Fibroblast of pulmonary artery (primary cell): ENCODE measurements at places on chromosomes 11 and 22.
A peak's percentile ranks its signal among the peaks of the same experiment; 100 is the strongest.

GRCh38 chr22:29750559-29751538, 16.0 kb downstream of the ZMAT5 start:
- peak; percentile 62 for DNase-seq

DNA sequence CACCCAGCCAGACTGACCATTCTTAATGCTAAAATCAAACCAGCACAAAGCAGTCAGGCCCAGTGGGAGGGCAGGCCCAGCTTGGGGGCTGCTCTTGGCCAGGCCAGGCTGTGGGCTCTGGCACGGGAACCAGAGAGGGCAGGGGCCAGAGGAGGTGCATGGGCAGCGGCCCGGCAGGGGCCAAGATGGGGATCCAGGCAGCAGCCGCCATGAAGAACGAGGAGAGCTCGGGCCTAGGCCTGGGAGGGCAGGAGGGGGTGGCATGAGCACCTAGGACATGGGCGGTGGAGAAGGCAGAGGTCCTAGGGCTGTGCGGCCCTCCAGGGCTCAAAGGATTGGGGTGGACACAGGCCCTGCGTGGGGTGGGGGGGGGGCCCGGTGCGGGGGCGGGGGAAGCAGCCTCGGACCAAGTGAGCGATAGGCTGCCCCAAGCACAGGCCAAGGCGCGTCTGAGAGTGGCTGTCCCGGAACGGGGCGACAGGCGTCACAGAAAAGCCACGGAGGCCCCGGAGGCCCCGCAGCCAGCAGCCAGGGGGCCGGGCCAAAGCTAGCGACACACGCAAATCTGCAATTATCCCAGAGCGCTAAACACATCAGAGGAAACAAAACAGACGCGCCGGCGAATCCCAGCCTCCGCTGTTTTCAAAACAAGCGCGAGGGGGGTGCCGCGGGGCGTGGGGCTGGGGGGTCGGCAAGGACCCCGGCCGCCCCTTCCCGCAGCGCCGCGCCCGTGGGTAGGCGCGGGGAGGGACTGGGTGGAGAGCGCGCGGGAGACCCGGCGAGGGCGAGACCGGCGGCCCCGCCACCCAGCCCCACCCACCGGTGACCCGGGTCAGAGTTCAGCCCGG, 8.3 kb downstream of the PLXNB2 start:
- no peak for DNase-seq

GRCh38 chr11:62402226-62402959, 16.4 kb upstream of the SCGB1A1 start:
- no peak for DNase-seq

DNA sequence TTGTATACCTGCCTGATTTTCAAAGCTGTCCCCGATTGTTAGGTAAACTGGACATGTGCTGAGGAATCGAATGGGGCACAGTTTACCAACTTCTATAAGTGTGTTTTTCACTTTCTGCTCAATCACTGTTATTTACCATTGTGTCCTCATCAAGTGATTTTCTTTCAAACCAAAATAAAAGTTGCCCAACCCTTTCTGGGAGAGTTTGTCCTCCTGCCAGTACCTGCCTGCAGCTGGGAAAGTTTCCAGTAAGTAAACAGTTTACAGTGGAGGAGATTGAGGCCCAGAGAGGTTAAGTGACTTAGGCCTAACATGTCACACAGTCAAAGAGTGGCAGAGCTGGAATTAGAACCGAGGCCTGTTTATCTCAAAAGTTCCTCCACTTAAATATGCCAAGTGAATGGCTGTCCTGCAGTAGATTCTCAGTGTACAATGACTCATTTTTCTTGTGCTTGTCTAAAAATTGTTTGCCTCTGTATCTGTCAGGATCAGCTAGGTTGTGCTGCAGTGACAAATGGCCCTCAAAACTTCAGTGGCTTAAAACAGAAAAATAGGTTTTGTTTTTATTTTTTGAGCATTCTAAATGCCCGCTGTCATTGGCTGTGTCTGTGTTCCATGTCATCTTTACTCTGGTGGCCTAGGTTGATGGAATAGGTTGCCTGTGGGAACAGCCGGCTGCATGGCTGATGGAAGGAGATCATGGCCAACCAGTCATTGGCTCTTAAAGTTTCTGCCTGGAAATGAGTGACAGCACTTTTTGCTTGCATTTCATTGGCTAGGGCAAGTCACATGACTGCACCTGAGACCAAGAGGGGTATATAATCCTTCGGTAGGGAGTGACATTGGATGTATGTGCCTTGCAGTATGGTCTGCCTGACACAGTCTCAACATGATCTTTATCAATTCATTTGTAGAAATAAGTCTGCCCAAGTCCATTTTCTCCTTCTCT, 61.8 kb upstream of the CRYBB3 start:
- peak; percentile 35 for DNase-seq

DNA sequence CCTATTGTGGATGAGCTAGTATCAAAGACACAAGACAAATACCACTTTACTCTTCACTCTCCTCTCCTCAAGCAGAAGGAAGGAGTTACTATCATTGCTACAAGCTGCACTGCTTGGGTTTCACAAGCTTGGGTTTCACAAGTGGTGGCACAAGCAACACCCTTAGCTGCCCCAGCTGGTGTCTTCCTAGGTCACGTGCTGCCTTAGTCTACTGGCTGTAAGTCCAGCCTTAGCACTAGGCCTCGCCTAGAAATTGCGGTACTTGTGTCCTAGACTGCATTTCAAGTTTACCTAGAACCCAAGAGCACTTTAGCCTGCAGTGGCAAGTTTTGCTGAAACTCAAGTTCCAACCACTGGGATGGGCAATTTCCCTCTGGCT, 86.6 kb downstream of the EHF start:
- no peak for DNase-seq

- DNase-seq, result no peak
These were observed 798.0 kb downstream of the DLG2 start for GRCh38 chr11:84829162-84829561.
